IMR-90 (cell line): ENCODE measurements at places on chromosomes 5 and 9. TPM values are rescaled to one million over a fixed set of nuclear protein-coding genes. Genes with fewer than 3 reads are reported as not detected.
A peak's percentile ranks its signal among the peaks of the same experiment; 100 is the strongest.

GRCh38 chr5:141868541-141868940 is 9.7 kb downstream of the PCDH1 start:
- H3K4me3 ChIP-seq: no peak overlapping the region
- peaks cover 52% of the 10 kb centered on the region for H3K27me3 ChIP-seq
- no peak overlapping the region for H3K27ac ChIP-seq
- no peaks in the 10 kb centered on the region for H3K4me1 ChIP-seq

GRCh38 chr5:102153003-102153759 is 142.9 kb downstream of the SLCO4C1 start:
- no peaks in the 10 kb centered on the region for H3K27me3 ChIP-seq
- DNase-seq: no peak
- no peak overlapping the region for H3K4me3 ChIP-seq
- H3K27ac ChIP-seq: no peak overlapping the region
- H3K36me3 ChIP-seq: no peaks in the 10 kb centered on the region

- H3K4me3 ChIP-seq: no peak overlapping the region
- H3K4me1 ChIP-seq: peaks cover 13% of the 10 kb centered on the region
- no peaks in the 10 kb centered on the region for H3K36me3 ChIP-seq
- no peaks in the 10 kb centered on the region for H3K27me3 ChIP-seq
- DNase-seq: peak; percentile 53
Observed at GRCh38 chr9:126373241-126373640, 46.6 kb downstream of the MVB12B start.

- peaks cover 4% of the 10 kb centered on the region; the same call in 1 of the 2 replicates for H3K36me3 ChIP-seq
- no peak overlapping the region for H3K4me3 ChIP-seq
- peak overlapping the region; percentile 74 for H3K27ac ChIP-seq
- peaks cover 15% of the 10 kb centered on the region for H3K4me1 ChIP-seq
- no peaks in the 10 kb centered on the region for H3K27me3 ChIP-seq
- peak; percentile 69 for DNase-seq
Observed at GRCh38 chr9:76180541-76180940, 213.7 kb downstream of the RFK start.

DNA sequence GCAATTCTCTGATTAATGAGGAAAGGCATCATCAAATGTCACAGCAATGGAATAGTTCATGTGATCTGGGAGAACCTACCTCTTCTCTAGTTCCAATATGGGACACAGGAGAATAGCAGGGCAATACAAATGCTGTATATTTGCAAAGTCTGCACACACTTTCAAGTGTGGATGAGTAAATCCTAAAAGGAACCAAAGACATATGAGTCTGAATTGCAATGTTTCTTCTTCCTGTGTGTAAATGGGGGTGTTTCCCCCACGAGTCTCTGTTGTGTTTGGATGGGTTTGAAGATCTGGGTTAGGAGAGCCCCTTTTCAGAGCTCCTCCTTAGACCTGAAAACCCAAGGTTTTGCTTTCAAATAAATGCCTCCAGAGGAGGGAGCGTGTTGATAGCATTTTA is 26.9 kb downstream of the SLC46A2 start:
- DNase-seq: no peak
- no peak overlapping the region for H3K4me3 ChIP-seq
- no peak overlapping the region for H3K27ac ChIP-seq

DNA sequence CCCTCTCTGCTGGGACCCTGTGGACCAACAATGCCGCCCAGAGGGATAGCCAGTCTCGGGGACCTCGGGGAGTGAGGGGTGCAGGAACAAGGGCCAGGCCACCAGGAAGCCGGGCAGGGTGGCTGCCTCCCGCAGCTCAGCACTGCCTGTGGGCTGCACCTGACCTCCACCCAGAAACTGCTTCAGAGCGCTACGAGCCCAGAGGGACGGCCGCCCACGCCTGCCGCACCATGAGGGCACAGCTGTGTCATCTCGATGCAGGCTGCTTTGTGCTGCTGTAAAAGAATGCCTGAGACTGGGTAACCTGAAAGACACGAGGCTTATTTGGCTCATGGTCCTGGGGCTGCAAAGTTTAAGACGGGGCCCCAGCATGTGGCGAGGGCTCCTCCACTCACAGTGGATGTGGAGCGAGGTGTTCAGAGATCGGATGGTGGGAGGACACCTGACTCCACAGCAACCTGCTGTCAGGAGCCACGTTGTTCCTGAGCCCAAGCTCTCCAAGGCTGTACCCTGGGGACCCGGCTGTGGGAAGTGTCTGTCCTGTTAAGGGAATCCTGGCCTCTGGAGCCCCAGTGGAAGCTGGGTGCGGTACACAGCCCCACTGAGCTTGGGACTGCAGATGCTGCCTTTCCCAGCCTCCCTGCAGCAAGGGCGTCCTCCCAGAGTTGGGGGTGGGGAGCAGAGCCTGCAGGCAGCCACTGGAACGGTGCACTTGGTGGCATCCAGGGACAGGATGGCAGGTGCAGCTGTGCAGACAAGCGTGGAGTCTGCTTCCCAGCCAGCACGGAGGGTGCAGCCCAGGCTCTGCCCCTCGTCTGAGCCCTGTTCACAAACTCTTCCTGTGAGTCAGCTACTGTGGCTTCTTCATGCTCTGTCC is 11.8 kb upstream of the ZDHHC11 start:
- no peaks in the 10 kb centered on the region for H3K27me3 ChIP-seq
- no peaks in the 10 kb centered on the region for H3K4me1 ChIP-seq
- H3K4me3 ChIP-seq: no peak overlapping the region
- peaks cover 39% of the 10 kb centered on the region for H3K36me3 ChIP-seq

- H3K27me3 ChIP-seq: no peaks in the 10 kb centered on the region
- DNase-seq: no peak
- H3K4me3 ChIP-seq: no peak overlapping the region
- H3K36me3 ChIP-seq: no peaks in the 10 kb centered on the region
- H3K4me1 ChIP-seq: no peaks in the 10 kb centered on the region
- no peak overlapping the region for H3K27ac ChIP-seq
Observed at GRCh38 chr9:106310782-106311181, 552.2 kb upstream of the ZNF462 start.

DNA sequence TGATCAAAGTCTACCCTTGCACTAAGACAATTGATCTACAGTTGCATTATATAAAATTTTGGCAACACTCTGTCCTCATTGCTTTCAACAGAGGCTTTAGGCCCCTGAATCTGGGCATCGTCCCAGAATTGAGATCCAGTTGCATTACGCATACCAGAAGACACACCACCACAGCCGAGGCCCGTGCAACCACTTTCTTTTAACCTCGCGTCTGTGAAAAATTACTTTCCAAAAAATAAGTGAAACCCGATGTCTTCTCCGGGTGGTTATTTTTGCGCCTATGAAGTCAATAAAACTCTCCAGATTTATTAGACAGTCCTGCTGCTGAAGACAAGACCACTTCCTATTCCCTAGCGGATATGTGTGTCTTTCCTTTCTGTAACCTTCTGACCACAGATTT is 52.1 kb upstream of the NFIB start:
- H3K27me3 ChIP-seq: peaks cover 7% of the 10 kb centered on the region
- H3K36me3 ChIP-seq: no peaks in the 10 kb centered on the region
- H3K4me1 ChIP-seq: peaks cover 3% of the 10 kb centered on the region; the same call in 1 of the 2 replicates
- DNase-seq: peak; percentile 93
- H3K4me3 ChIP-seq: no peak overlapping the region
- H3K27ac ChIP-seq: no peak overlapping the region

- no peaks in the 10 kb centered on the region for H3K4me1 ChIP-seq
- no peaks in the 10 kb centered on the region for H3K36me3 ChIP-seq
- no peak overlapping the region for H3K4me3 ChIP-seq
- no peak for DNase-seq
- no peaks in the 10 kb centered on the region for H3K27me3 ChIP-seq
Observed at GRCh38 chr5:156142867-156143266, 184.1 kb upstream of the SGCD start.

- H3K27ac ChIP-seq: no peak overlapping the region
- DNase-seq: no peak
- peaks cover 12% of the 10 kb centered on the region for H3K27me3 ChIP-seq
- no peaks in the 10 kb centered on the region for H3K4me1 ChIP-seq
- no peaks in the 10 kb centered on the region for H3K36me3 ChIP-seq
Observed at GRCh38 chr5:142046191-142046590, 33.4 kb upstream of the GNPDA1 start.

GRCh38 chr9:113183956-113184488 is 33.2 kb downstream of the SLC31A2 start:
- DNase-seq: no peak
- H3K27ac ChIP-seq: no peak overlapping the region
- H3K27me3 ChIP-seq: no peaks in the 10 kb centered on the region
- no peak overlapping the region for H3K4me3 ChIP-seq
- H3K4me1 ChIP-seq: peaks cover 6% of the 10 kb centered on the region

DNA sequence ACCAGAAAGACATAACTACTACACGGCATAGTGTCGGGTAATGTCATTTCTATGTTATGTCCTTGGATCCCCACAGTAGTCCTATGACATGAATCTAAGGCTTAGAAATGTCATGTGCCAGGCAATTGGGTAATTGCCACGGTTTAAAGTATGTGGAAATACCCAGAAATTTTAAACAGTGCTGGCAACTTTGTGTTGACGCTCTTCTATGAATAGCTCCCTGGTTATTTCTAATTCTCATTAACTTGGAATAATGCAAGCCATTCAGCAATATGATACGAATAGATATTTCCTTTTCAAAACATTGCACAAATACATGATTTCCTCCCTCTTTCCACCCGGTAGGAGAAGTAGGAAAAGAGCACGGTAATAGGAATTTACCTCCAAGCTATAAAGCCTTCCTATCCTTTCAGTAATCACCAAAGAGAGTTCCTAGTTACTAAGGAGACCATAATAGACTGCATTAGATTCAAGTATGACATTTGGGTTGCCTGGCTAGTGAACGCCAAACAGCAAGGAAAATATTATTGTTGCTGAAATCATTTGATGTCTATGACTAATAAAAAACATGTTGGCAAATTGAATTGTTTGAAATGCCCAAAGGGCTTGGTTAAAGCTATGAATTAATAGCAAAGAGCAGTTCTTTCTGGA is 168.4 kb downstream of the CCDC192 start:
- no peak for DNase-seq
- no peaks in the 10 kb centered on the region for H3K27me3 ChIP-seq
- no peak overlapping the region for H3K27ac ChIP-seq
- H3K36me3 ChIP-seq: no peaks in the 10 kb centered on the region
- H3K4me3 ChIP-seq: no peak overlapping the region

GRCh38 chr5:84715686-84716085 is 331.0 kb upstream of the EDIL3 start:
- no peak overlapping the region for H3K4me3 ChIP-seq
- H3K36me3 ChIP-seq: no peaks in the 10 kb centered on the region
- DNase-seq: no peak
- H3K27me3 ChIP-seq: no peaks in the 10 kb centered on the region

DNA sequence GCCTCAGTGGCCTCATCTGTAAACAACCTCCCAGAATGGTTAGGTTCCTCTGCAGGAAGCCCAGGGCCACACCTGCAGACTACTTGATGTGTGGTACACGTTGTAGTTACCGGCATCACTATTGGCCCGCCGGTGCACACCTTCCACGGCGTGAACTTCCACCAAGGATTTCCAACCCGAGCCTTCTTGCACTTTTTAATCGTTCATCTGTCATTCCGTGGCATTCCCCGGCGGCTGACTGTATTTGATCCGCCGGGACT is 5.3 kb upstream of the TRIM41 start:
- 0 out of 2 replicates have a peak, but pooled peaks cover 2% of the 10 kb centered on the region for H3K4me1 ChIP-seq
- no peak overlapping the region for H3K27ac ChIP-seq
- H3K36me3 ChIP-seq: no peaks in the 10 kb centered on the region
- DNase-seq: no peak
- H3K4me3 ChIP-seq: peak overlapping the region; percentile 55
- H3K27me3 ChIP-seq: no peaks in the 10 kb centered on the region; the same call in 1 of the 2 replicates

- no peaks in the 10 kb centered on the region for H3K27me3 ChIP-seq
- H3K36me3 ChIP-seq: no peaks in the 10 kb centered on the region
- H3K4me1 ChIP-seq: no peaks in the 10 kb centered on the region; the same call in 1 of the 2 replicates
- no peak for DNase-seq
- no peak overlapping the region for H3K4me3 ChIP-seq
- no peak overlapping the region for H3K27ac ChIP-seq
Observed at GRCh38 chr5:107776506-107776905, 105.8 kb upstream of the EFNA5 start.

GRCh38 chr9:13847270-13847669 is 466.7 kb downstream of the NFIB start:
- no peak for DNase-seq
- H3K27me3 ChIP-seq: no peaks in the 10 kb centered on the region
- no peak overlapping the region for H3K4me3 ChIP-seq
- H3K4me1 ChIP-seq: no peaks in the 10 kb centered on the region; the same call in 1 of the 2 replicates
- H3K27ac ChIP-seq: no peak overlapping the region
- no peaks in the 10 kb centered on the region for H3K36me3 ChIP-seq

DNA sequence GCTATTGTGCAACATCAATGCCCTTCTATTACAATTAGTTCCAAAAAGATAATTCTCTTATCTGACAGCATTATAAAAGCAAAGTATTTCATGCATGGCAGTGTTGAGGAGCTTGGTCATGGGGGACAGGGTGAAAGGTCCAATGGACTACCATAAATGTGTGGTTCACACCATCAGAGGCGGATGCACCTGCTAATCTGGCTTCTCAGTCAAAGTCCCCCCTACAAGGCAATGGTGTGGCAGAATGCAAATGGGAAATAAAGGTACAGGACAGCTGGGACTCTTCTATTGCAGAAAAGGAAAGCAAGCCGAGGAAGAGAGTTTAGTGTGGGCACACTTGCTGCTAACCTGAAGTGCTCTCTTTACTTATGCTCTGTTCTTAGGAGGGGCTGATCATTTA is 369.1 kb downstream of the NDUFS4 start:
- no peak overlapping the region for H3K4me3 ChIP-seq
- H3K27ac ChIP-seq: no peak overlapping the region
- DNase-seq: no peak
- H3K4me1 ChIP-seq: peaks cover under 1% of the 10 kb centered on the region; the same call in 1 of the 2 replicates

GRCh38 chr5:34822956-34823715 is 15.8 kb upstream of the TTC23L start:
- H3K4me3 ChIP-seq: no peak overlapping the region
- H3K27ac ChIP-seq: no peak overlapping the region
- no peaks in the 10 kb centered on the region for H3K4me1 ChIP-seq
- H3K36me3 ChIP-seq: peaks cover 64% of the 10 kb centered on the region

PCDHB4 gene
- under 0.01 TPM in 1 of 2 replicates, not detected in the other for total RNA-seq

SV2C gene
- total RNA-seq: not detected in 2 replicates

CFAP77 gene
- not detected in 2 replicates for total RNA-seq

TEK gene
- 10.8 and 11.7 TPM in 2 replicates for total RNA-seq

ZNF454 gene
- under 0.01 and 0.18 TPM in 2 replicates for total RNA-seq

SIT1 gene
- not detected in 2 replicates for total RNA-seq

GBA2 gene
- total RNA-seq: 14.2 and 18.1 TPM in 2 replicates

BRINP1 gene
- total RNA-seq: under 0.01 TPM in 1 of 2 replicates, not detected in the other

SYK gene
- total RNA-seq: not detected in 2 replicates

TLR4 gene
- under 0.01 TPM in 2 replicates for total RNA-seq

GABRP gene
- total RNA-seq: not detected in 2 replicates

ASB6 gene
- total RNA-seq: 9.4 and 9.7 TPM in 2 replicates

NDUFB6 gene
- 24.2 and 77.2 TPM in 2 replicates for total RNA-seq
